ENCODE measurements at places on chromosomes 4 and X.

DNA sequence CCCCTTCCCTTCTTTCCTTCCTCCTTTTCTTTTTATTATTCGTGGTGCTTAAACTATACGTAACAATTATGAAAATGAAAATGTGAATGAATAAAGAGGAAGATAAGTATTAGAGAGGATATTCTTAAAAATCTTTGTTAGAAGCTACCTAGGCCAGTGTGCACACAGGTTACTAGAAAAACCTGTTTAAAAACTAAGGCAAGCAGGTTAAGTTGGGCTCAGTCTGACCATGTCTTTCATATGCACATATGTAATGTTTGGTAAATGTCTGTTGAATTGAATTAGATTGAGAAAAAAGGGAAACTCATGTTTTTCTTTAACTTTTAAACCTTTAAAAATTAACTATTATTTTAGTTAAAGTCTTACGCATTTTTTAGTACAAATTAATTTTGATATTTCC is 7.8 kb downstream of the SHROOM3 start:
- no peak for DNase-seq

- DNase-seq = no peak
Measured at GRCh38 chr4:158238575-158238974, 28.3 kb downstream of the TMEM144 start.

DNA sequence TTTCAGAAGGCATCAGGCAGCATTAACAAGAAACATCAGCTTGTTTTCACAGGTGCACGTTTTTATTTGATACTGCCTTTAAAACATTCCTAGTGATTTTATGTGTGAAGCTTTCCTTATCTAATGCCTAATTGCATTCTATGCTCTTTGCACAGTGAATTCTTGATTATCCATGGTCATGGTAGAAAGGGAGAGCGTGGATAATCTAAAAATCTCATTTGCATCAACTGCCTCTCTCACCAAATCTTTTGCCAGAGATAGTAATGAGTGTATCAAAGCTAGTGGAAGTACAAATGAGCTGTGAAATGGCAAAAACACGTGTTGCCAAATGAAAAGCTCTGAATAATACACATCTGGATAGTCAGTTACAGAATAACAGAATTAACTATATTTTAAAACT is 170.5 kb downstream of the NAA11 start:
- DNase-seq = no peak

DNA sequence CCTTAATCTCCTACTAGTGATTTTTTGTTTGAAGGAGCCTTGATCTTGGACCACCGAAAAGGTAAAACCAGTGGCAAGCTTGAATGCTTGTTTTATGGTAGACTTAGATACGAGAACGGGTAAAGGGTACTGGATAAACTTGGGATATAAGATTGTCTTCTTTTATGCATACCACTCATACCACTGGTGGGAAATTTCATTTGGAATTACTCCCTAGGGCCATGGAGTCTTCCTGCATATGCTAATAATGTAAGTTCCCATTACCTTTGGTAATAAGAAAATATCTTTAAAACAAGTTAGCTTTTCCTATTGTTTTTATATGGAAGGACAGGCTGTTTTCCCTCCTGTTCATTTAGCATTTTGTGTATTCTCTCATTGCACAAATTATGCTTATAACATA is 11.7 kb downstream of the SMARCAD1 start:
- DNase-seq = no peak

DNA sequence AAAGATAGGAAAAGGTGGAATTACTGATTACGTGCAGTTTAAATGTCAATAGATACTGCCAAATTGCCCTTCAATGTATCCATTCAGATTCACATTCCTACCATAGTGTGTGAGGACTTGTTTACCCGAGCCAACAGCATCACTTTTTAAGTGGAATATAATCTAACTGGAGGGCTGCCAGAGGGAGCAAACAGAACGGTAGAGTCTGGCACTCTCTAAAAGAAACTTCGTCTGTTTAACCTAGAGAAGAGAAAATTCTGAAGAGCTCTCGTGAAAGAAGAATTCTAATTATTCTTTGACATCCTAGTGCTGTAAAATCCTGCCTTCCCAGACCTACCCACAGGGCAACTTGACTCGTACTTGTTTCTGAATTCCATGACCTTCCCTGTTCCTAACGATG is 23.2 kb downstream of the SMIM43 start:
- no peak for DNase-seq

- DNase-seq = no peak
Measured at GRCh38 chr4:147354237-147354636, 126.7 kb upstream of the EDNRA start.

GRCh38 chr4:159048166-159048886 is 54.6 kb upstream of the RAPGEF2 start:
- peak; percentile 61 for DNase-seq

GRCh38 chrX:128805236-128805635 is 718.1 kb downstream of the SMARCA1 start:
- no peak for DNase-seq

GRCh38 chr4:164021947-164022346 is 527.5 kb downstream of the TMA16 start:
- no peak for DNase-seq

GRCh38 chrX:131747173-131747572 is 203.3 kb downstream of the OR13H1 start:
- no peak for DNase-seq

- no peak for DNase-seq
Measured at GRCh38 chrX:15146515-15146914, 123.4 kb downstream of the ASB9 start.

DNA sequence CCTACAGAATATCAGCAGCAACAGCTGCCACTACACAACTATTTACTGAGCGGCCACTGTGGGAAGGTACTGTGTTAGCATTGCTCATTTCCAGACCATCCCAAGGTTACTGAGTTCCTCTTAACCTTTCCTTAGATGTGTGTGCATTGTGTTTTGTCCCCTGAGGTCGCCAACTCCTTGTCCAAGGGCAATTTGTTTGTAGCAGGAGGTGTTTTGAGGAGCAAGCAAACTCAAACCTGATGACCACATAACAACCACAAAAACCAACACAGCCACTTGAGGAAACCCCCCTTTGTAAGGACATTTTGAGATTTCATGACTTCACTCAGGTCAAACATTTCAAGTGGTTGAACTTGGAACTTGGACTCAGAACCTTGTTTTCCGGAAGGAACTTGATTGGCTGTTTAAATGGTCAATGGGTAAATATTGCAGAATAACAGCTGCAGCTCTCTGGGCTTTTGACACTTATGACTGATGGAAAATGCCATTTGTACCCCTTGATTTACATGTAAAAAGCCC is 122.3 kb downstream of the MID1IP1 start:
- DNase-seq = no peak

- peak; percentile 91 for DNase-seq
Measured at GRCh38 chrX:103686199-103687072, at the start of gene MORF4L2. Gene MORF4L2, minus strand, starts transcription at chrX:103686699. Its CDS starts 9,672 bp downstream, at chrX:103677027.

DNA sequence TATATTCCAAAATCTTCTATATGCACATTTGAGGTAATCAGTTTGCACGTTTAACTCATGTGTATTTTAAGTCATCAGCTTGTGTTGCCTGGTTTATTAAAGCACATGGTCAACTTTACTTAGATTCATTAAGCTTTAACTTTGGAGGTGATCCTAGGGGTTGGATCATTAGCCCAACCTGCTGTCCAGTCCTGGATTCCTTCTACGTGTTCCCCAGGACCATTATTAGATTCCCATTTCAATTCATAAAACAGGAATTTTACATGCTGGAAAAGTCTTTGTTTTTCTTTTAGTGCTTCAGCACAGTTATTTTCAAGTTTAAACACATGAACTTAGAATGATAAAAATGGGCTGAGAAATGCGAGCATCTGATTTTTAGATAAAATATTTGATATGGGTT is 132.5 kb downstream of the SORBS2 start:
- DNase-seq = no peak

DNA sequence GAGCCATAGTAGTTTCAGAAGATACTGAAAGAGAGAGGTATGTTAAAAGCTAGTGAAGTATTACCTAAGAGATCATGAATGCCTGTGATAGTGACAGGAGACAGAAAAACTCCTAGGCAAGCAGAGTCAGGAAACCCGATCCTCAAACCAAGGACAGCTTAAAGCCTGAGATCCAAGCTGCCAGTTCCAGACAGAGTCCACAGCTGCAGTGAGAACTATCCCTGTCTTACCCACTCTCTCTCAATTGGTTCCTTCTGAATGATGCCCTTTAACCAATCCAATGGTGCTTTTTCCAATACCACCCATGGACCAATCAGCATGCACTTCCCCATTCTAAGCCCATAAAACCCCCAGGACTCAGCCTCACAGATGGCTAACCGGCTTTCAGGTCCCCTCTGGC is 90.4 kb upstream of the PCDH10 start:
- DNase-seq = no peak

GRCh38 chrX:17644001-17644400 is 93.3 kb upstream of the SCML1 start:
- DNase-seq = no peak

GRCh38 chr4:174451718-174452296 is 70.5 kb downstream of the HPGD start:
- no peak for DNase-seq

- no peak for DNase-seq
Measured at GRCh38 chrX:19334945-19335626, 8.6 kb upstream of the PDHA1 start.

DNA sequence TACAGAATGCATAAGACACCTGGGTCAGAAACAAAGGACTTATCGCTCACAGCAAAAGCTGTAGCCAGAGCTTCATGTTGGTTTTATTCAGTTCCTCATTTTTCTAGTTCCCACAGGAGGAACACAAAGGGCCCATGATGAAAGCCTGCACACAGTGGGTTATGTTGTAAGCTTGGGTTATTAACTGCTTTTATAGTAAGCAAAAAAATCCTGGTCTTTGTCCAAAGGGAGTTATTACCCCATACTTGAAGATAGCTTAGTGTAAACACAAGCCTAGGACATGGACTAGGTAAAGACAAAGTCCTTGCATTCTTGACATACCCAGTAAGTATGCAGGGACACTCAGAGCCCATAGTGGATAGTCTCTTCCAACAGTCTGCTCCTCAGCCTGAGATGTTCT is 11.7 kb downstream of the BBS12 start:
- no peak for DNase-seq

- DNase-seq = no peak
Measured at GRCh38 chr4:132101526-132101925, 1047.6 kb upstream of the PCDH10 start.

DNA sequence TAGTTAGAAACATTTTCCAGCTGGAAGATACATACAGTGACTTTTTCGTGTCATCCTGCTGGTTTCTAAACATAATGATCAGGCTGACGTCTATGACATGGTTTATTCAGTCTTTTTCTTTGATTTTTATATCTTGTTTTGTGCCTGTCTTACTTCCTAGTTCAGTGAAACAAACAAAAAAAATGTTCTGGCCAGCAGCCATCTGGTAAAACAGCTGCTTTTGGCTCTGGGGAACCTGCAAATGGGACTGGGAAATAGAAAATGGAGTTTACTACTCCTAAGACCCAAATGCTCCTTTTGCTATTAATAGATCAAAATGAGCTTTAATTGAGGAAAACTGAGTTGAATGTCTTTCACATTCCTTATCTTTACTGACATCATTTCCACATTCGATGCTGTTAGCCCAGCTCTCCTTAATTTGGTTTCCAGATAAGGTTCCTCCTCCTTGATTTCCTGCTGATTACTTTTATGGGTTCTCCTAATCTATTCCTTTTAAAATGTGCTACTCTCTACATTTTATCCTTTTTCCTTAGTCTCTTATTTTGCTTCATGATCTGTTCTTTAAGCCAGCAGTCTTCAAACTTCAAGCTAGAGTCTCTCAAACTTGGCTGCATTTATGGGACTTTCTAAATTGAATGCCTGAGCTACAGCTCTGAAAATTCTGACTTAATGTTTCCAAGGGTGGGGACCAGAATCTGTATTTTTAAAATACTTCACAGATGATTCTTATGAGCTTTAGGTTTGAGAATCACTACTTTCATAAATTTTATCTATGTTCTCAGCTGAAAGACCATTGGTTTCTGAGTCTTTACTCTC is 499.5 kb downstream of the ANKRD50 start:
- DNase-seq = no peak

- DNase-seq = no peak
Measured at GRCh38 chr4:993111-994029, at the start of gene SLC26A1. Gene SLC26A1, minus strand, starts transcription at chr4:993404. Its CDS starts 1,701 bp downstream, at chr4:991703.

DNA sequence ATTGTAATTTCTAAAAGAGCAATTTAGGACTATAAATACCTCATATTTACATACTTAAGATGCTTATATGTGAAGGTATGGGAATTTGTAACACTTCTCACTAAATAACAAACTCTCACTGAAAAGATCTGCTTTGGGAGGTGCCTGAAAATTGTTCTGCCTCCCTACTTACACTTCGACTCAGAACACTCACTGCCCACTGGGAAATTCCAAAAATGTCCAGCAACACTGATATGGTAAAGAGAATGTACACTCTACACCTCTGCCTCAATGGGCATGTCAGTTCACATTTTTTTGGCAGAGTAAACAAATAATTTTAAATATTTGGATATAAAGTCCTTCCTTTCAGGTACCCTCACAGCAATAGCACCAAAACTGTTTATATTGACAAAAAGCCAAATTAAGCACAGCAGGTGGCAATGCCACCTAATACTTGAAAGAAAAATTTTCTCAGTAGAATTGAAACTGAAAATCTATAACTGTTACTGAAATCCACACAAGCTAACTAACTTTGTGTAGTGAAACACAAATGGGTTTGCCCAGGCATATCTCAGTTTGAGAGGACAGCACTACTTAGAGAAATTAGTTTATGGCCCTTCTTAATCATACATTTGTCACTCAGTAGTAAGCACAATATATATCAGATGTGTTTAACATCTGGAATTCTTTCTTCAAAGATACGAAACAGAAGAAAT is 67.1 kb downstream of the PRDM5 start:
- no peak for DNase-seq

- DNase-seq = no peak
Measured at GRCh38 chr4:47213106-47213505, 181.7 kb downstream of the GABRB1 start.

DNA sequence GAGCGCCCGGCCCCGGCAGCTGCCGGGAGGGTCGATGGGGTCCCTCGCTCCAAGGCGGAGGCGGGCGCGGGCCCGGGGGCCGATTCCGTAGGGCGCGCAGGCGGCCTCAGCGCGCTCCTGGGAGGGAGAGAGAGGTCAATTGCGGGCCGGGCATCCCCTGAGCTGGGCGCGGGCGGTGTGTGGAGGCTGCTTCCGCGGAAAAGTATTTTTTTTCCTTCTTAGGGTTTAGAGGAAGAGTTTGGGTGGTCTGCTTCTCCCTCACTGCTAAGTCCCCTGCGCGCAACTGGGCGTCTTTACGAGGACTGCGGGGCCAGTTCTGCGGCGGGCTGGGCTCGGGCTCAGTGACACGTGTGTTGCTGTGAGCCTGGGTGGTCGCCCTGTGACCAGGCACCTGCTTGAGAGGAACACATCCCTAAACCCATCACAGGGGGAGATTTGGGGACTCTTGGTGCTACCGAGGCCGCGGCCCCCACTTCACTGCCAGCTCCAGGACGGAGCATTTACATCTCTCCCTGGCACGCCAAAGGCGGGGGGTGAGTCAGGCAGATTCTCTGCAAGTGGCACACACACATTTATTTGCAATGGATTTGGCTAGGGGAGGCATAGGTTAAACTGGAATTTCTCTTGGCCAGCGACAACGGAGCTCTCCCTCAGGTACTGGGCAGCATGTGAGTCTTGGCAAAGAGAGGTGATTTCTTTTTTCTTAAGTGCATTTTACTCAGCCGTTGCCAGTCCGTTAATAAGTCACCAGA is 151.2 kb upstream of the SLC4A4 start:
- DNase-seq = no peak

GRCh38 chr4:138728566-138728965 is 287.0 kb upstream of the NOCT start:
- no peak for DNase-seq
